Activated T-helper 2 cell treated with anti-CD3 and anti-CD28 coated beads, Interferon-gamma antibody, Interleukin-2, Interleukin-4, amounts not matched to agents 10 μg/mL and 5 μg/mL and 100 μg/mL, durations not matched to agents 14 hours and 24 hours and 36 hours (primary cell): ENCODE measurements at places on chromosomes 6 and 20.

DNA sequence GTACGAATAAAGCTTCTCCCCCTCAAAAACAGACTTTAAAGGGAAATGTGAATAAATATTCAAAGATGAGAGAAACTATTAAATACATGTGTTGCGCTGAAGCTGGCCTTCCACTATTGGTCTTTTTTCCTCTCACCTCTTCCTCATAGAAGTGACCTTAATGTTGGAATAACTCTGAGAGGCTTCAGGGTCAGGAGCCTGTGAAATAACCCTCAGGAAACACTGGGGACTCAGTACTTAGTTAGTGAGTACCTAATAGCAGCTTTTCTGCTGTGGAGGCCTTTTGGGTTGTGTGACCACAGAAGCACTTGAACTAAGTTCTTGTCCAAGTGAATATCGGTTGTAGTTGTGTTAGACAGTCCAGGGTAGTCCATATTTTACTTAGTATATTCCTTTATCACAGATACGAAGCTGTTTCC lies 799 bp upstream of the SHPRH start:
- peak overlapping the region; percentile 96 for H3K4me3 ChIP-seq
- peak overlapping the region; percentile 93 for H3K27ac ChIP-seq
- H3K4me1 ChIP-seq = peaks cover 32% of the 10 kb centered on the region
- DNase-seq = no peak
- H3K36me3 ChIP-seq = peaks cover 9% of the 10 kb centered on the region

DNA sequence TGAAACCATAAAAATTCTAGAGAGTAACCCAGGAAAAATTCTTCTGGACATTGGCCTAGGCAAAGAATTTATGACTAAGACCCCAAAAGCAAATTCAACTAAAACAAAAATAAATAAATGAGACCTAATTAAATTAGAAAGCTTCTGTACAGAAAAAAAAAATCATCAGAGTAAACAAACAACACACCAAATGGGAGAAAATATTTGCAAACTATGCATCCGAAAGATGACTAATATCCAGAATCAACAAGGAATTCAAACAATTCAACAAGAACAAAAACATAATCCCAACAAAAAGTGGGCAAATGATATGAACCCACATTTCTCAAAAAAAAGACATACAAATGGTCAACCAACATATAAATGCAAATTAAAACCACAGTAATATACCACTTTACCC lies 242.6 kb upstream of the CDYL start:
- H3K36me3 ChIP-seq = no peaks in the 10 kb centered on the region
- no peaks in the 10 kb centered on the region for H3K4me1 ChIP-seq
- peaks cover 12% of the 10 kb centered on the region for H3K27me3 ChIP-seq
- DNase-seq = no peak

- no peak overlapping the region for H3K4me3 ChIP-seq
- H3K27ac ChIP-seq = no peak overlapping the region
- peaks cover 6% of the 10 kb centered on the region for H3K4me1 ChIP-seq
- no peak for DNase-seq
Measured at GRCh38 chr6:159874435-159874834, 16.4 kb upstream of the MAS1 start.

- H3K27me3 ChIP-seq = peaks cover 14% of the 10 kb centered on the region
- no peak for DNase-seq
- no peaks in the 10 kb centered on the region for H3K4me1 ChIP-seq
- no peak overlapping the region for H3K27ac ChIP-seq
- H3K4me3 ChIP-seq = no peak overlapping the region
Measured at GRCh38 chr6:28933069-28933468, 9.3 kb upstream of the TRIM27 start.

DNA sequence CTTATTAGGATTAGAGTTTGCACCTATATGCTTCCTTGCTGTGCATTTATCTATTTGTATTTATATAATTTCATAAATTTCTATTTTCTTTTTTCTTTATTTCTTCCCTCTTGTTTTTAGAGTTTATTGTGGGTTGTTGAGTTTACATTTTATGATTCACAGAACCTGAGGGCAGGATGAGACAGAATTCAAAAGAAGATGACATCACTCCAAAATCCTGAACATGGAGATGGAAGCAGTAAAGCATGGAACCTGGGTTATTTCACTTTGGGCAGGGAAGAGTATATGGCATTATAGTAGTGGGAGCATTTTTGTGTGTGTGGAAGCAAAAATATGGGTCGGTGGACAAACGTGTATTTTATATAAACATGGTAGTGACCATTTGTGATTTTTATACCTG lies 157.5 kb downstream of the RFX6 start:
- H3K27ac ChIP-seq = no peak overlapping the region
- H3K4me1 ChIP-seq = no peaks in the 10 kb centered on the region
- H3K36me3 ChIP-seq = no peaks in the 10 kb centered on the region
- no peaks in the 10 kb centered on the region for H3K27me3 ChIP-seq
- no peak for DNase-seq
- H3K4me3 ChIP-seq = no peak overlapping the region

- H3K4me1 ChIP-seq = peaks cover 5% of the 10 kb centered on the region
- DNase-seq = no peak
- peaks cover 5% of the 10 kb centered on the region for H3K27me3 ChIP-seq
- H3K27ac ChIP-seq = no peak overlapping the region
Measured at GRCh38 chr6:169940481-169941271, 189.3 kb downstream of the ERMARD start.

GRCh38 chr6:87971605-87972262 lies 75.9 kb upstream of the SPACA1 start:
- peaks cover 4% of the 10 kb centered on the region for H3K4me1 ChIP-seq
- H3K27me3 ChIP-seq = peaks cover 9% of the 10 kb centered on the region
- H3K36me3 ChIP-seq = no peaks in the 10 kb centered on the region
- no peak overlapping the region for H3K27ac ChIP-seq

DNA sequence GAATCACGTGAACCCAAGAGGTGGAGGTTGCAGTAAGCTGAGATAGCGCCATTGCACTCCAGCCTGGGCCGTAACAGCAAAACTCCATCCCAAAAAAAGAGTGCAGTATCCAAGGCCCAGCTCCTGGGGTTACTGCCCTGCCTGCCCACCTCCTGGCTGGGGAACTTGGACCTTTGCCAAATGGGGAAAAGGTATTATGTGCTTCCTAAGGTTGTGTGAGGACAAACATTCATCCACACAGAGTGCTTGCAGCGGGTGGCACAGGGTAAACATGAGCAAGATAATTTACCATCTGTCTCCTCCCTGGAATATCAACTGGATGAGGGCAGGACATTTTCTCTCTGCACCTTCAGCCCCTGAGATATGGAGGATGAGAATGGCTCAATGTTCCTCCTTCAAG lies 94.9 kb upstream of the POPDC3 start:
- H3K27me3 ChIP-seq = no peaks in the 10 kb centered on the region
- H3K4me1 ChIP-seq = no peaks in the 10 kb centered on the region
- no peak for DNase-seq
- H3K36me3 ChIP-seq = peaks cover 28% of the 10 kb centered on the region
- H3K27ac ChIP-seq = no peak overlapping the region
- no peak overlapping the region for H3K4me3 ChIP-seq

- peaks cover 17% of the 10 kb centered on the region for H3K4me1 ChIP-seq
- H3K27ac ChIP-seq = no peak overlapping the region
- no peaks in the 10 kb centered on the region for H3K27me3 ChIP-seq
- H3K36me3 ChIP-seq = no peaks in the 10 kb centered on the region
- H3K4me3 ChIP-seq = no peak overlapping the region
Measured at GRCh38 chr6:52546192-52546591, 30.7 kb downstream of the TRAM2 start.

DNA sequence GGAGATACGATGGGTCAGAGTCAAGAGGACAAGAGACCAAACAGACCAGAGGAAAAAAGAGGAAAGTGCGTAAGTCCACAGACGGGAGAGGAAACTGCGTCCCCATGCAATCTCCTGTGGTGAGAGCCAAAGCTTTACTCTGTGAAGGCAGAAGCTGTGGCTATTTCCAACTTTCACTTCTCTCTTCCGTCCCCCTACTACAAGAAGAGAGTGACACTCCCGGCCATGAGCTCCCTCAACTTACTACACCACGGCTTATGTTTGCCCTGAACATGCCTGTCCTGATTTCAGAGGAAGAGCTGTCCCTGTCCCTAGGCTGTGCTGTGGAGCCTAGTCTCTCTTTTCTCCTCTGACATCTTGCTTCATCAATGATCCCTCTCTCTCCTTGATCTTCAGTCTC lies 11.5 kb upstream of the SSR1 start:
- no peak overlapping the region for H3K4me3 ChIP-seq
- H3K4me1 ChIP-seq = peaks cover 1% of the 10 kb centered on the region
- H3K36me3 ChIP-seq = no peaks in the 10 kb centered on the region
- DNase-seq = no peak
- H3K27ac ChIP-seq = no peak overlapping the region
- peaks cover 13% of the 10 kb centered on the region for H3K27me3 ChIP-seq

DNA sequence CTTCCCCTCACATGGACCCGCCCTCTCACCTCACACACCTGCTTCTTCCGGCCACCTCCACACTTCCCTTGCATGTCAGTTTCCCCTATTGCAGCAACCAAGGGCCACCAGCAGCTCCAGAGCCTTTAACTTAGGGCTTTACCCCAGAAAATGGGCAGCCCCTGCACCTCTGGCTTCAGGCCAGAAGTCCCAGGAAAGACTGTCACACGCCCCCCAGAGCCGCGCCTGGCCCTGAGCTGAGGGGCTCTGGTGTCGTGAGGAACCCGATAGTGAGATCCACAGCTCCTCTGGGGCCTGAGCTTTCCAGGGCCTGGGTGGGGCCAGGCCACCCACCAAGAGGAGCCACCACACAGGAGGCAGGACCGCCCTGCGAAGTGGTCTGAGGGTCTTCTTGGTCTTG lies 182.4 kb downstream of the DLL1 start:
- no peak overlapping the region for H3K4me3 ChIP-seq
- H3K27me3 ChIP-seq = peaks cover 18% of the 10 kb centered on the region
- no peaks in the 10 kb centered on the region for H3K4me1 ChIP-seq
- DNase-seq = no peak
- no peaks in the 10 kb centered on the region for H3K36me3 ChIP-seq

DNA sequence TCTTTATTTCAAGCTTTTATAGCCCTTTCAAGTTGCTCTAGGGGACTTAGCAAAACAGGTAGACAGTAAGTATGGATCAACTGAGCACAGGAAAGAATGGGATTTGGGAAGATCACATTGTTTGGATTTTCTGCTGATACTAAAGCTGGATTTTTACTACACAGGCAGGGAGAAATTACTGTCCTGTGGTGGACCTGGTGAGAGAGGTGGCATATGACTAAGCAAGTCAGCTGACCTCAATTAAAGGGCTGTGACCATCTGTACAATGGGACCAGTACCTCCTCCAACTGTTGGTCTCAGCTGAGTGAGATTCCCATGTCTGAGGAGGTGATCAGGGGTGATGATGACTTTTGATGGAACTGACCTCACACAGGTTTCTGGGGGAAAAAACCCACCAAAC lies 28.0 kb downstream of the RREB1 start:
- H3K4me3 ChIP-seq = peak overlapping the region; percentile 2
- H3K4me1 ChIP-seq = peaks cover 70% of the 10 kb centered on the region
- H3K27ac ChIP-seq = no peak overlapping the region
- DNase-seq = no peak
- peaks cover 18% of the 10 kb centered on the region for H3K36me3 ChIP-seq

DNA sequence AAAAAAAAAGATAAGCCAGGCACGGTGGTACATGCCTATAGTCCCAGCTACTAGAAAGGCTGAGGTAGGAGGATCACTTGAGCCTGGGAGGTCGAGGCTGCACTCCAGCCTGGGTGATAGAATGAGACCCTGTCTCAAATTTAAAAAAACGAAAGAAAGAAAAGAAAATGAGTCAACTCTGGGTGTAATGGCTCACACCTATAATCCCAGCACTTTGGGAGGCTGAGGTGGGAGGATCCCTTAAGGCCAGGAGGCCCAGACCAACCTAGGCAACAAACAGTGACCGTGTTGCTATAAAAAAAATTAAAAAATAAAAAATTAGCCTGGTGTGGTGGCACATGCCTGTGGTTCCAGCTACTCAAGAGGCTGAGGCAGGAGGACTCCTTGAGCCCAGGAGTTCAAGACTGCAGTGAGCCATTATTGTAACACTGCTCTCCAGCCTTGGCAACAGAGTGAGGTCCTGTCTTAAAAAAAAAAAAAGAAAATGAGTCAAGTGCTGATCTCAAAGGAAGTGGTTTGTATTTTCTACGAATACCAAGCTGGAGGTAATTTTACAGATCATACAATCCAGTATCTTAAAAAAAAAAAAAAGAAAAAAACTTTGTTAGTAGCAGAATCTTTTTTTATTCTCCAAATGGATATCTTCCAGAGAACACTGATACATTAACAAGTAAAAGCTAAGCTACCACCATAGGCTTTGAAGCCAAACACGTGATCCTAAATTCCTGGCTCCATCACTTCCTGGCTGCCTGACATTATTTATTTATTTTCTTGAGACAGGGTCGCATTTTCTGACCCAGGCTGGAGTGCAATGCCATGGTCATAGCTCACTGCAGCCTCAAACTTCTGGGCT lies 5.7 kb downstream of the COMMD7 start:
- H3K36me3 ChIP-seq = peaks cover 11% of the 10 kb centered on the region
- no peak overlapping the region for H3K4me3 ChIP-seq
- H3K4me1 ChIP-seq = peaks cover 18% of the 10 kb centered on the region
- H3K27ac ChIP-seq = peak overlapping the region; percentile 91
- no peaks in the 10 kb centered on the region for H3K27me3 ChIP-seq
- peak; percentile 42 for DNase-seq

- H3K27me3 ChIP-seq = no peaks in the 10 kb centered on the region
- no peak for DNase-seq
- H3K4me3 ChIP-seq = no peak overlapping the region
- peaks cover 13% of the 10 kb centered on the region for H3K36me3 ChIP-seq
- peaks cover 25% of the 10 kb centered on the region for H3K4me1 ChIP-seq
- H3K27ac ChIP-seq = no peak overlapping the region
Measured at GRCh38 chr6:156902782-156903181, 125.6 kb downstream of the ARID1B start.

- H3K27me3 ChIP-seq = no peaks in the 10 kb centered on the region
- no peaks in the 10 kb centered on the region for H3K36me3 ChIP-seq
- no peaks in the 10 kb centered on the region for H3K4me1 ChIP-seq
- H3K27ac ChIP-seq = no peak overlapping the region
Measured at GRCh38 chr6:92710048-92710447, 709.3 kb downstream of the EPHA7 start.

- no peaks in the 10 kb centered on the region for H3K36me3 ChIP-seq
- no peaks in the 10 kb centered on the region for H3K4me1 ChIP-seq
- no peaks in the 10 kb centered on the region for H3K27me3 ChIP-seq
- no peak for DNase-seq
Measured at GRCh38 chr6:162262466-162263196, 464.9 kb downstream of the PRKN start.

DNA sequence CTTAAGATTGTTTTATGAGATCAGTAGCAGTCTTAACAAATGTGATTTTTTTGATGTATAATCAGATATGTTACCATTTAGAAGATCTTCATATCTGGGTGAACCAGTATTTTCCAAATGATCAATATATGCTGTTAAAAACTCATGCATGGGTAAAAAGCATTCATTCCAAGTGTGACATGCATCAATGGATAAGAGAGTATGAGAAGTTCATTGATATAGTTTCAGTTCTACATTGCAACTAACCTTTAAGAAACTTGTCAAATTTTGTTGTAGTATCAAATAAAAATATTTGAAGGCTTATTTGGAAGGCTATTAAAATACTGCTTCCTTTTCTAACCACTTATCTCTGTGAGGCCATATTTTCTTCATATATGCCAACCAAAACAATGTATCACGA lies 117.7 kb downstream of the FIG4 start:
- no peak overlapping the region for H3K27ac ChIP-seq
- no peaks in the 10 kb centered on the region for H3K36me3 ChIP-seq
- H3K4me1 ChIP-seq = peaks cover 7% of the 10 kb centered on the region
- no peaks in the 10 kb centered on the region for H3K27me3 ChIP-seq
- no peak overlapping the region for H3K4me3 ChIP-seq
